ENCODE measurements at places on chromosomes 7 and 10. TPM values are rescaled to one million over a fixed set of nuclear protein-coding genes. Genes with fewer than 3 reads are reported as not detected.

The PTPRN2 gene
- 0.71 TPM for total RNA-seq

The RAB19 gene
- total RNA-seq: not detected

The MYL10 gene
- not detected for total RNA-seq

The INA gene
- 0.28 TPM for total RNA-seq

The VAX1 gene
- not detected for total RNA-seq

The IPMK gene
- 5.3 TPM for total RNA-seq

The EBLN1 gene
- not detected for total RNA-seq

The YKT6 gene
- total RNA-seq: 79.2 TPM

The FZD8 gene
- 7.0 TPM for total RNA-seq

The ACTR3C gene
- total RNA-seq: 1.6 TPM

The GPRIN2 gene
- total RNA-seq: under 0.01 TPM

The PRRT4 gene
- not detected for total RNA-seq

The SLC29A4 gene
- total RNA-seq: 3.8 TPM

The VSTM4 gene
- 9.1 TPM for total RNA-seq

The SEMA3E gene
- 2.0 TPM for total RNA-seq

The VKORC1L1 gene
- total RNA-seq: 12.6 TPM

The MET gene
- 12.9 TPM for total RNA-seq

The SLC39A12 gene
- not detected for total RNA-seq

The IFRD1 gene
- total RNA-seq: 69.7 TPM

The ANKRD30A gene
- total RNA-seq: not detected

The LRRN3 gene
- 2.1 TPM for total RNA-seq

The FGFR2 gene
- total RNA-seq: 0.71 TPM

The GOLGA7B gene
- not detected for total RNA-seq

The TCTN3 gene
- 41.9 TPM for total RNA-seq

The NACAD gene
- total RNA-seq: 0.83 TPM

The SLC26A4 gene
- total RNA-seq: 0.65 TPM

The PLPP4 gene
- 0.46 TPM for total RNA-seq

The PTPRZ1 gene
- total RNA-seq: not detected

The LRRC4 gene
- 0.46 TPM for total RNA-seq

The RBP4 gene
- total RNA-seq: not detected

The CALHM1 gene
- not detected for total RNA-seq

The SLC16A12 gene
- not detected for total RNA-seq

The AKR1E2 gene
- total RNA-seq: 13.9 TPM

The FAM241B gene
- total RNA-seq: not detected

The CYP3A5 gene
- total RNA-seq: 0.28 TPM

The PRPS1L1 gene
- total RNA-seq: 0.09 TPM

The RALA gene
- total RNA-seq: 28.3 TPM

The MKX gene
- 0.57 TPM for total RNA-seq

The SYT15 gene
- total RNA-seq: 0.92 TPM

The TET1 gene
- total RNA-seq: 2.1 TPM

The SFMBT2 gene
- 5.1 TPM for total RNA-seq

The AUTS2 gene
- 2.3 TPM for total RNA-seq

The WNT8B gene
- not detected for total RNA-seq

The ETV1 gene
- total RNA-seq: 9.2 TPM

The CYP2E1 gene
- 0.37 TPM for total RNA-seq
